ENCODE measurements at places on chromosomes 4 and X. TPM values are rescaled to one million over a fixed set of nuclear protein-coding genes. Genes with fewer than 3 reads are reported as not detected.

The ERCC6L gene
- 1.4 TPM for total RNA-seq

The CORIN gene
- 0.48 TPM for total RNA-seq

The GPR143 gene
- 3.6 TPM for total RNA-seq

The NLRP2B gene
- total RNA-seq, result not detected

All from epithelial cell of alveolus of lung (primary cell).